ENCODE measurements at places on chromosomes 12 and 14.

DNA sequence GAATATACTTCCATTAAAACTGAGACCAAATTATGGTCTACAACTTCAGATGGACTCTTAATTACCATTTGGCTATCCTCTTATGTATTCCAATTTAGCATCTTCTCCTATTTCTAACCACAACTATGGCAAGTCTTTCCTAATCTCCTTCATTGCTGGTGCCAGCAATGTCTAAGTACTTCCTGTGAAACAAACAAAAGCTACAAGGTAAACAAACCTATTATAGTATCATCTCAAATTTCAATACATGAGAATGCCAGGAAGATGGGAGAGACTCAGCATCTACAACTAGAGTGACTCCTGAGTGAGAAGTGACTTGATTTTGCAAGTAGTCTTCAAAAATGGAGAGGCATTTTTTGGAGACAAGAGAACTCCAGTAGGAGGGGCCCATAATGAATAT is 202.9 kb upstream of the ATXN7L3B start:
- no peak for DNase-seq

GRCh38 chr14:101060171-101060601 is 156.7 kb upstream of the RTL1 start:
- DNase-seq = no peak

GRCh38 chr14:97970222-97970621 is 1173.0 kb downstream of the VRK1 start:
- DNase-seq = no peak

DNA sequence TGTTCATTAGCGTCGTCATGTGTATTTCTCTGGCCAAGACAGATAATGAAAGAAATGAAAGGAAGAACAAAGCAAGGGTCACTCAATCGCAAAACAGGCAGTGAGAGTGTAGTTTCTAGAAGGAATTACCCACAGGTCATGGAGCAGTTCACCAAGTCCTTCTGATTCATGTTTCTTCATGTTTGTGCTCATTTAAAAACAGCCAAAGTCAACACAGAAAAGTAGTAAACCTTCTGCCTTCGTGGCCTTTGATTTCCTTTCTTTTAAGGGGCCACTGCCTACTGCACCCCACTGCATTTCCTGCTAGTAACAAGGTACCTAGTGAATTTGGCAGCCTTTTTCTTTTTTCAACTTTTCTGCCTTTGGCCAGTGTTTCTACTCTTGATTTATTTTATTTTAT is 75.1 kb downstream of the KCNK13 start:
- no peak for DNase-seq

GRCh38 chr12:29053567-29053966 is 95.5 kb upstream of the FAR2 start:
- DNase-seq = no peak

DNA sequence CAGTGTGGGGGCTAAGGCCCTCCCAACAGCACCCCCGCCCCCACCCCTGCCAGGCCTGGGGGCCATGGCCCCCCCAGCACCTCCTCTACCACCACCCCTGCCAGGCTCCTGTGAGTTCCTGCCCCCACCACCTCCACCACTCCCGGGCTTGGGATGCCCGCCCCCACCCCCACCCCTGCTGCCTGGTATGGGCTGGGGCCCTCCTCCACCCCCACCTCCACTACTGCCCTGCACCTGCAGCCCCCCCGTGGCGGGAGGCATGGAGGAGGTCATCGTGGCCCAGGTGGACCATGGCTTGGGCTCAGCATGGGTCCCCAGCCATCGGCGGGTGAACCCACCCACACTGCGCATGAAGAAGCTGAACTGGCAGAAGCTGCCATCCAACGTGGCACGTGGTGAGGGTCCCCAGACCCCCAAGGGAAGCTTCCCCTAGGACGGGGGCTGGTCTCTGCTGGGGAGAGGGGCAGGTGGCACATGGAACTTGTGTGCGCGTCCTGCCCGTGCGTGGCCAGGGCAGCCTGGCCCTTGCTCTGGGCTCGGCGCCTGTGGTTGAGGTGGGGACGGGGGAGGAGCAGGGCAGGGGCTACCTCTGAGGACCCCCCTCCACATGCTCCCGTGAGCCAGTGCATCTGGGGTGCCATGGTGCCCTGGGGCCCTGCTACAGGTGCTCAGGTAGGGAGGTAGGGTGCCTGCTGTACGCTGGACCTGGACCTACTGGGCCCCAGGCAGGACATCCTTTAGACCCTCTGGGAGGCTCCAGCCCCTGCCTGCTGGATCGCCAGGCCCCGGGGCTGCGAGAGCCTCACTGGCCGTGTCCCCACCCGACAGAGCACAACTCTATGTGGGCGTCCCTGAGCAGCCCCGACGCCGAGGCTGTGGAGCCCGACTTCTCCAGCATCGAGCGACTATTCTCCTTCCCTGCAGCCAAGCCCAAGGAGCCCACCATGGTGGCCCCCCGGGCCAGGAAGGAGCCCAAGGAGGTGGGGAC is 16.1 kb upstream of the ADSS1 start:
- no peak for DNase-seq

DNA sequence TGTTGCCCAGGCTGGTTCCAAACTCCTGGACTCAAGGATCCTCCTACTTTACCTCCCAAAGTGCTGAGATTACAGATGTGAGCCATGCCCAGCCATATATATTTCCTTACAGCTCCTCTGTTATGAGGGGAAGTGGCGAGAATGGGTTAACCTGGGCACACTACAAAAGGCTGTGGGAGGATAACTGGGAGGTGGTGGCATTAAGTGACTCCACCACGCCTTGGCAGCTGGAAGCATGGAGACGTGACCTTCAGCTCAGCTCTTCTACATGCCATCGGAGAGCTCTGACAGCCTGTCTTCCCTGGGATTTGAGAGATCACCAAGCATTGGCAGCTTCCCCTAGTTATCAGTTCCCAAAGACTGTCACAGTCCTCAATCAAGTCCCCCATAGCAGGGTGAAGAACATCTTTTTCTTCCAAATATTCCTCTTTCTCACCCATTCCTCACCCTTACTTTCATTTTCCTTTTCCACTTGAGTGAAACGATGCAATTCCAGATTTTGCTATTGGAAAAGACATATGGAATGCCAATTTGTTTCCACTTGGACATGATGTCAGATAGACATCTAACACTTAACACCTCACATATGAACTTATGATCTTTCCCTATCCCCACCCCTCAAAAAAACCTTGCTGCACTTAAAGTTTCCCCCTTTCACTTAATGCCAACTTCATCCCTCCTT is 48.5 kb downstream of the PHLDA1 start:
- DNase-seq = no peak

DNA sequence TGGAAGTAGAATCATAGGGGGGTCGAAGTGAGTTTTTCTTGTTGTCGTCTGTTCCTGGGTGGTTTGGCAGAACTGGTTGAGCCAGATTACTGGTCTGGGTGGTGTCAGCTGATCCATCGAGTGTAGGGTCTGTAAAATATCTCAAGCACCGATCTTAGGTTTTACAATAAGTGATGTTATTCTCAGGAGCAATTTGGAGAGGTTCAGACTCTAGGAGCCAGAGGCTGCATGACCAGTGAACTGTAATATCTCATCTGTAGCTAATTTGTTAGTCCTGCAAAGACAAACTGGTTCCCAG is 9.7 kb upstream of the SERPINA1 start:
- DNase-seq = no peak

DNA sequence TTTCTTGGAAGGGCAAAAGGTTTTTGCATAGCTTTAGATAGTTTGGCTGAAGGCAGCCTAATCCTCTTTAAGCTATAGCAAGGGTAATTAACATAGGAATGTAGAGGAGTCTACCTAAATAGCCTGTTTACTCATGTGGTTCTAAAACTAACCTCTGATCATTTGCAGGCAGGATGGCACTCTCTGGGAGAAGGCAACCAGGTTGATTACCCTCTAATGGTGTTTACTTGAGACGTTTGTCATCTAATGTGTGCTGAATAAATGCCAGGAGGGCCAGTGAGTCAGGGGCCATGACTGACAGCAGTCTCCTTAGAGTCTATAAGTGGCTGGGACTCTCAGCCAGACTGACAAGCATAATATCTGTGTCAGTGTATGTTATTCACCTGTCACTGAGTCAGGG is 286.4 kb downstream of the PCNX1 start:
- DNase-seq = no peak

GRCh38 chr12:68825569-68826217 is 17.7 kb downstream of the MDM2 start:
- no peak for DNase-seq

GRCh38 chr12:57242329-57242690 is 8.7 kb downstream of the STAC3 start:
- DNase-seq = no peak

- no peak for DNase-seq
These were observed 536.3 kb downstream of the TMEM121 start for GRCh38 chr14:106062502-106063272.

DNA sequence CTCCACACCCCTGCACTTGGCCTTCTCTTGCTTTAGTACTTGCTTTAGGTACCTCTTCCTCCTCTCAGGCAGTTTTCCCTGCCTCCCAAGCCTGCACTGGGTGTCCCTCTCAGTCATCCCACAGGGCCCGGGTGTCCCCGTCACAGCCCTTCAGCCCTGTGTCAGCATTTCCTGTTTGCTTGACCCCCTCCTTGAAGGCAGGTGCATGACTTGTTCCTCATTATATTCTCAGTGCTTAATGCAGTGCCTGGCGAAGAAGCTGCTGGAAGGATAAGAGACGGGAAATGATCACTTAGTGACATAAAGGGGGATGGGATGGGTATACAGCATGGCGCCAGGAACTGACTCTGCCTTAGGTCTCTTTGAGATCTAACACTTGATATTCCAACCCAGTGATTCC is 61.5 kb downstream of the IQSEC3 start:
- no peak for DNase-seq

GRCh38 chr12:71354871-71355270 is 84.7 kb upstream of the LGR5 start:
- DNase-seq = no peak

- DNase-seq = no peak
These were observed 47.2 kb downstream of the DRAM1 start for GRCh38 chr12:101924618-101925017.

DNA sequence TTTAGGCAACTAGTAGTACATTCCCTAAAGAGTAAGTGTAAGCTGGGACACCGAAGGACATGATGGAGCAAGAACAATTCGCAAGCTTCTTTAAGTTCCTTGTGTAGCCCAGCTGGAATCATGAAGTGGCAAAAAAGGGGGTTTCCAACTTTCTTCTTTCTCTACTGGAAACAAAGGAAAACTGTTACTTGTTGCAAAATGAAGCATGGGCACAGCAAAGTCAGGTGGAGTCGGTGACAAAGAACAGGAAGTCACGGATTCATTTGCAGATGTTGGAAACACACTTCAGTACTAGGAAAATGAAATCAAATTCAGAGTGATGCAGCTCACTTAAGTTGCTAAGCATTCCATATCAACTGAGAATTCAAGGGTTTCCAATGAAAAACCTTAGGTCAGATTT is 706.9 kb upstream of the STXBP6 start:
- no peak for DNase-seq

- no peak for DNase-seq
These were observed 175.8 kb upstream of the TMEM132C start for GRCh38 chr12:128091101-128091720.

GRCh38 chr12:6266541-6266966 is 43.9 kb upstream of the PLEKHG6 start:
- DNase-seq = no peak

DNA sequence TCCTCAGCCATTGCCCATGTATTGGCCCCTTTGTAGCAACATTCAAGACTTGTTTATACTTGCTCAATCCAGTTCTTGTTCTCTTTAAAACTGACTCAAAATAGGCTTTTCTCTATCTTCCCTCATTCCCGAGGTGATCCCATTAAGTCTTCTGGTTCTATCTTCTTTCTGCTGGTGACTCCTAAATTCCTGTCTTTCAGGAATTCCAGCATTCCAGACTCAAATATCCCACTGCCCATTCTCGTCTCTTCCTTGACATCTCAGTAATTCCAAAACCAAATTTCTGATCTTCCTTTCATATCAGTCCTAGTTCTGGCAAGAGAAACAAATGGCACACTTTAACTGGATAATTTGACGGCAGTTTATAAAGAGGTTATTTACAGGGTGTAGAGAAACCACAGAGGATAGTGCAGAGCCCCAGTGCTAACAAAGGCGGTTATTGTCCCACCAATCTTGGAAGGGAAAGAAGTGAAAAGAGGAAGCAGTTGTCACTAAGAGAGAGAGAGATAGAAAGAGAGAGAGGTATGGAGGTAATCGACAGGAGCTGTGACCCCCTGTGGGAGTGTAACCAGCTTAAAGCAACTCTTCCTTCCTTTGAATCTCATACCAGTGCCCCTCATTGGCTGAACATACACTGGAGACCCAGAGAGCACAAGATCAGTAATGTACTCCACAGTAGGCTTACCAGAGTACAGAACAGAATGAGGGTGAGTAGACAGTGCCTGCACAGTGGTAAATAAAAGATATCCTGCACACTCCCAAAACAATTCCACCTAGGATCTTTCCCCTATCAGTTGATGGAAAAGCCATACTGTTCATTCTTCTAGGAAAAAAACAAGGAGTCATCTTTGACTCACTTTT is 177.6 kb upstream of the LMNTD1 start:
- no peak for DNase-seq

- no peak for DNase-seq
These were observed 44.0 kb downstream of the CCER1 start for GRCh38 chr12:90910958-90911357.

All from activated naive CD8-positive, alpha-beta T cell treated with anti-CD3 and anti-CD28 coated beads for 36 hours (primary cell).